MG63 (cell line): ENCODE measurements at places on chromosomes 6 and 20. TPM values are rescaled to one million over a fixed set of nuclear protein-coding genes. Genes with fewer than 3 reads are reported as not detected.

DNA sequence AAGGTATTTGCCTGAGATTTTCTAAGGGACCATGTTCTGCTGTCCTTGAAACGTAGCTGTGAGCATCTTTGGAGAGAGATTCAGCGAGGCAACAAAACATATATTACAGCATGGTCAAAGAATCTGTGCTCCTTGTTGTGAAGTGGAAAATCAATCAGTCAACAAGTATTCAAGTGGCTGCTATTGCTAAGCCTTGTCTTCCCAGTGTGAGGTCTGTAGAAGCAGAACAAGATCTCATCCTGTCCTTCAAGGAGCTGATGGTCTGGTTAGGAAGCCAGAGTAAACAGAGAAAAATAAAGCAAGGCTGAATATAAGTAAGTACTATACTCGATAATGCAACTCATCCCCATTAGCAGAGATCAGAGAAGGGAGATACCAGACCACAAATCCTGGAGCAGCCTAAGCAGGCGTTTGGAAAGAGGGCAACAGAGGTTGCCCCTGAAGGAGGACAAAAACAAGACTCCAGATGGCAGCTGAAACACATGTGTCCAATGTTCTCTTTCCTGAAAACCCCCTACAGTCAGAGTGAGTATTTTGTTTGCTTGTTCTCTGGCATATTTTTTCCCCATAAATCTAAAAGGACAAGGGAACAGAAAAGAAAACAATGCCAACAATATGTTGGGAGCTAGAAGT lies 392.0 kb downstream of the SYNE1 start:
- no peak for DNase-seq

DNA sequence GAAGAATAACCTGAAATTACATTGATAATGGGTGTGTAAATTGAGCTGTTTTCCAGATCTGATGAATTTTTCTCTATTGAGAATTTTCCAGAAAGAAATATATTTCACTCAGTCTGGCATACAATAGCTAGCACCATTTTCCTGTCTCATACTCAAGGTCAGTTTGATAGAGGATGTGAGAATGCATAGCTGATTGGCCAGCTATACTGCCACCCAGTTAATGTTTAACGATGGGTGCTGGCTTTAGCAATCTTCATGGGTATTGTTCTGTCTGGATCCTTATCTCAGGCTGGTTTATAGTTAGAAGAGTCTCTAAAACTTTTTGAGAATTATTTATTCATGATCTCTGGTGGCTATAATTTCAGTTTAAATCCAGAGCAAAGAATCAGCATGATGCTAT lies 147.4 kb downstream of the HDGFL1 start:
- no peak for DNase-seq

DNA sequence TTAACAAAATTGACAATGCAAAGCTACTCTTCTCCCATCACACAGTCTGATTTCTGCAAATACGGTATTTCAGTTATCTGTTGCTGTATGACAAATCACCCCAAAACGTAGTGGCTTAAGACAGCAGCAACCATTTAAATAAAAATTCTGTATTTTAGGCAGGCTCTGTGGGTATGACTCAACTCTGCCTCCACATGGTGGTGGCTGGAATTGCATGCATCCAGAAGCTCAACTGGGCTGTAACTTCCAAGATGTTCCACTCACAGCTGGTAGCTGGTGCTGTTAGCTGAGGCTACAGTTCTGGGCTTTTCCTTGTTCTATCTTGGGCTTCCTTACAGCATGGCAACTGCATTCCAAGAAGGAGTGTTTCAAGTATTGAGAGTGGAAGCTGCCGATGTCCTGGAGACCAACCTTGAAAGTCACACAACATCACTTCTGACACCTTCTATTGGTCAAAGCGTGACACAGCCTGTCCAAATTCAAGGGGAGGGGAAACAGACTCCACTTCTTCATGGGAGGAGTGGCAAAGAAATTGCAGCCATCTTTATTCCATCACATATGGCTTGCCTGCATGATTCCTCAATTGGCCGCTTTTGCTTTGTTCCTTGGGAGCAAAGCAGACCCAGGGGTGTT lies 39.7 kb upstream of the TULP1 start:
- DNase-seq = no peak

GRCh38 chr20:64144144-64144912 lies 19.9 kb upstream of the MYT1 start:
- no peak for DNase-seq

GRCh38 chr6:42424906-42425474 lies 26.7 kb downstream of the TRERF1 start:
- no peak for DNase-seq

DNA sequence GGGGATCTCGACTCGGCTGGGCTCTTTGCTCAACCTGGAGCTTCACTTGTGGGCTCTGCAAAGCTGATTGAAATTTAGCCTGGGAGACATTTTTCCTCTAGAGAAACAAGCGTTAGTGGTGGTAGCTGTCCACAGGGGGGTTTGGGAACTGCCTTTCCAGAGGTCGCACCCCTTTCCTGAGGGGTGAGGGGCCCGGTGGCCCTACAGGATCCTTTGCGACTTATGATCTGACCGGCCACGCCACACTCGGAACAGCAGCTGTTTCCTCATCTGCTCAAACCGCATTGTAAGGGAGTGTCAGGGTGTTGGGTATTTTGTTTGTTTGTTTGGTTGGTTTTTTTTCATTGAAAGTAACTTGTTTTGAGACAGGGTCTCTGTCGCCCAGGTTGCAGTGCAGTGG lies 21.0 kb downstream of the PNLDC1 start:
- DNase-seq = no peak

DNA sequence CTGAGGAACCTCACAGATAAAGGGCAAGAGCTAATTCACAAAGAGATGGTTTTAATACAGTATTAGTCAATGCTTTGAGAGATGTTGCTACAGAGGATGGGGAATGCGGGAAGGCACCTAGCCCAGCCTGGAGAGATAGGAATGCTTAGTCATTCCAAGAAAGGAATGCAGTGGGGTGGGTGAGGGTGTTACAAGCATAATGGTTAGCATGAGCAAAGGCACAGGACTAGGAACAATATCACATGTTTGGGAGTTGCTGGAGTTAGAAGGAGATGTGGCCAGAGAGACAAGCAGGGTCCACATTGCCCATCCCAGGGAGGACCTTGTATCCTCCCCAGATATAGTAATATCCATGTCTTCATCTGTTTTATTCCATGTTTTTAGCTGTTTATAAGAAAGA lies 107.0 kb upstream of the OGFRL1 start:
- peak; percentile 48 for DNase-seq

GRCh38 chr20:58549231-58550209 lies 34.3 kb upstream of the APCDD1L start:
- no peak for DNase-seq

- no peak for DNase-seq
These were observed 87.8 kb downstream of the HFE start for GRCh38 chr6:26175033-26175427.

GRCh38 chr6:138159246-138159645 lies 2.5 kb upstream of the ARFGEF3 start:
- no peak for DNase-seq

GRCh38 chr6:35088281-35089215 lies 52.6 kb downstream of the TCP11 start:
- no peak for DNase-seq

DNA sequence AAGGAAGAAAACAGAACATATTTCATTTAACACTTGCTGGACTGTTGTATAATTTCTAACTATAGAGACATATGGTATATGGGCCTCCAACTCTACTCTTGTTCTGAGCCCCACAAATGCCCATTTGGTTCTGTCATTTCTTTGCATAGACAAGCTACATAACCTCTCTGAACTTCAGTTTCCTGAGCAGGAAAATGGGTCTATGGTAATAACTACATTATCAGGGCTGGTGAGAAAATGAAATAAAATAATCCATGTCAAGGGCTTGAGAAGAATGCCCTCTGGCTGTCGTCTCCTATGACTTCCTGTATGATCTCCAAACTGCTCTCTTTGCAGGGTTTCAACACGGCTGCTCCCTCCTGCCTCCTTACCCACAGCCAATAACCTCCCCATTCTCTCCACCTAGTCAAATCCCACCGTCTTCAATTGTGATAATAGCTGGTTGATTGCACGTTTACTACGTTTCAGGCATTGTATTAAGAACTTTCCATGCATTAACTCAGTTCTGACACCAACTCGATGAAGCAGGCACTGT lies 12.0 kb downstream of the ZCCHC3 start:
- no peak for DNase-seq

DNA sequence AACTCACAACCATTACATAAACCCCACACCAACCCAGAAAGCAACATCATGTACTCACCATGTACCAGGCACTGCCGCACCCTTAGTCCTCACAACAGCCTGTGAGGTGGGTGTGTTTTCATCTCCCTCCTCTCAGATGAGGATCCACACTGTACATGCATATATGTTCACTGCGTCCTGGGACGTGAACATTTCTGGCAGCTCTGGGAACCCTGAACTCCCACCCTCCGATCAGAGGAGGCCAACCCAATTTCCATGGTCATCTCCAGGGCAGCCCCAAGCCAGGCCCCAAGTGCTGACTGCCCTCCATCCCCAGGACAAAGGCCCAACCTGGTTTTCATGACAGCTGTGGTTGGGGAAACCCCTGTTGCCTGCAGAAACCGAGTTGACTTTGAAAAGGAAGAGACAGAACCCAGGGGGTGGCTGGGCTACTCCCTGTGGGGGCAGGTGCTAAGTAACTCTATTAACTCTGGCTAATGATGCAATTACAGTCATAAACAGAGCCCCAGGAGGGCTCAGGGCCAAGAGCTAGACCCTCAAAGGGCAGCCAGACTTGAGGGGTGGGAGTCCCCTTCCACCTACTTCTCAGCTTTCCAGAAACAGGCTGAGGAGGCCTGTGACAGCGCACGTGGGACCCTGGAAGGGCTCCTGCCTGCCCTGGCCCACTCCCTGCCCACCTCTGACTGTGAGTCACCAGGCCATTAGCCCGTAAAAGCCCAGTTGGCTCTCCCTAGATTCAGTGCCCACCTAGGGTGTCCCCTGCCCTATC lies 2.6 kb downstream of the TFEB start:
- DNase-seq = no peak

DNA sequence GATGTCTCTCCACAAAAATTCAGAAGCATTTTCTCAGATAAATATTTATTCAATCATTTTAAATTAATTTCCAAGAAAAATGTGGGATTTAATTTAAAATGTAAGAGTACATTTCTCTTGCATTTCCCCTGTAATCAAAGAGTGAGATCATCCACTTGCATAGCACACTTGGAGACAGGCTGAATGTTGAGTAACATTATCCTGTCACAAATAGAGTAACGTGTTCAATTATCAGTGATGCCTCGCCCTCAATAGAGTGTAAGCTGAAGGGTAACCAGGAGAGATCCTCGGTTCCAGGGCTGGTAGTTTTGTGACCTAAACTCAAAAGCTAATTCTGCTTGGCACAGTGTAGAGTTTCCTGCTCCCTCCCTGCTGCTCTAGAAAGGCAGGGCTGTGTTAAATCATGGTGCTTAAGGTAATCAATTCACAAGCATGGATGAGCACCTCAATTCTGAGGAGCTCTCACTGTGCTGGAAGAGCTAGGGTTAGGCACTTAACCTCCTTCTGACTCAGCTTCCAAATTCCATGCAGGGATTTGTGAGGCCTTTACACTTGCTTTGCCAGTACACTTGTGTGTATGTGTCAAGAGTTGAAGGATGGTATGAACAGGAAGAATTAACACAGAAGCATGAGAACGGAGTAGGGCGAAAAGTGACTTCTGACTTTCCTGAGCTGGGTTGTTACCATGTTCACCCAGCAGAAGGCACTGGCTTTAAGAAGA lies 56.6 kb downstream of the MMUT start:
- DNase-seq = peak; percentile 68

DNA sequence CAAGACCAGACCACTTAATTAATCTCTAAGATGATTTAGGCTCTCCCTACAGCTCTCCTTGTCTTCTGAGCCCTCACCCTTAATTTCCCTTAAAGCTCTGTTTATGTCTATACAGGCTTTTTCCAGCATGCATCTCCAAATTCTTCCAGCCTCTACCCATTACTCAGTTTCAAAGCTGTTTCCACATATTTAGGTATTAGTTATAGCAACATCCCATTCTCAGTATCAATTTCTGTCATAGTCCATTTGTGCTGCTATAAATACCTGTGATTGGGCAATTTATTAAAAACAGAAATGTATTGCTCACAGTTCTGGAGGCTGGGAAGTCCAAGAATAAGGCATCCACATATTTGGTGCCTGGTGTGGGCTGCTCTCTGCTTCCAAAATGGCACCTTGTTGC lies 2.3 kb upstream of the SERPINB1 start:
- no peak for DNase-seq

DNA sequence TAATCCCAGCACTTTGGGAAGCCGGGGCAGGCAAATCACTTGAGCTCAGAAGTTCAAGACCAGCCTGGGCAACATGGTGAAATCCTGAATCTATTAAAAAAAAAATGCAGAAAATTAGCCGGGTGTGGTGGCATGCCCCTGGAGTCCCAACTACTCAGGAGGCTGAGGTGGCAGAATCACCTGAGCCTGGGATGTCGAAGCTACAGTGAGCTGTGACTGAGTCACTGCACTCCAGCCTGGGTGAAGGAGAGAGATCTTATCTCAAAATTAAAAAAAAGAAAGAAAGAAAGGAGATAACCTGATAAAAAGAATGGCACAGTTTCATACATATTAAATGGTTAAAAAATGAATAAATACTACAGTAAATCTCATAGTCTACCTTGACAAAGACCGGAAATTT lies 123.6 kb upstream of the TNFAIP3 start:
- no peak for DNase-seq

- DNase-seq = no peak
These were observed 624.1 kb downstream of the PKHD1 start for GRCh38 chr6:51463321-51463720.

DNA sequence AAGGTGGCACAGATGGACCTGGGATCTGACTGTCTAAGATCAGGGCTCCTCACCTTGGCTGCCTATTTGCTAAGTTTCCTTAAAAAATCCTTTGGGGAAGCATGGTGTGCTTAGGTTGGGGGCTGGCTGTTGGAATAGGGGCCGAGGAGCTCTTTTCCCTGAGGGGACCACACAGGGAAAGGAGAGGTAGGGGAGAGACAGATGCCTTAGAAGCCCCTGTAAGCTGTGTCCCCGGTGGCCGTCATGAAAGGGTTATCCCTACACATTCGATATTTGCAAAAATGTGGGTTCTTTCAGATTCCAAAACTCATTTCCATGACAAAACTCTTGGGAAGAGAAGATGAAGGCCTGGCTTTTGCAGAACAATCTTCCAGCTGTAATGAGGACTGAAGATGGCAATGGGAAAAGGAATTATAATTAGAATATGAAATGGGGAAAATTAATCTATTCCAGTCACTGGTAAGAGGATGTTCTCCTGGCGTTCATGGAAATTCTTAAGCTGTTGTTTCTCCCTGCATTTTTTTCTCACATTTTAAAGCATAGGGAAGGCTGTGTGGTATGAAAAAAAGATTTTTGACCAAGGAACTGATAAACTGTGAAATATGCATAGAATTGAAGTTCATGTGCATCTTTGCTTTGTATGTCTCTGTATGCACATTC lies 53.8 kb downstream of the TOX2 start:
- no peak for DNase-seq

- DNase-seq = no peak
These were observed 126.4 kb downstream of the BANF2 start for GRCh38 chr20:17825960-17826843.

MAPK13 gene
- total RNA-seq = 0.37 and 0.99 TPM in 2 replicates

HBS1L gene
- 78.6 and 86.9 TPM in 2 replicates for total RNA-seq

HLA-DQB2 gene
- total RNA-seq = not detected in 2 replicates

PRDM13 gene
- 0.07 TPM in 1 of 2 replicates, not detected in the other for total RNA-seq

SCGN gene
- not detected in 2 replicates for total RNA-seq

BPIFA1 gene
- not detected in 2 replicates for total RNA-seq

NCOA7 gene
- 6.7 and 10.6 TPM in 2 replicates for total RNA-seq

RSPH4A gene
- total RNA-seq = 0.20 TPM in 1 of 2 replicates, not detected in the other

SNAP25 gene
- total RNA-seq = not detected in 2 replicates

TFAP2A gene
- total RNA-seq = 9.5 and 14.8 TPM in 2 replicates

PAK5 gene
- not detected in 2 replicates for total RNA-seq

DDO gene
- total RNA-seq = 0.22 and 0.89 TPM in 2 replicates
